Fibroblast of lung (primary cell): ENCODE measurements at places on chromosomes 6 and 20.

DNA sequence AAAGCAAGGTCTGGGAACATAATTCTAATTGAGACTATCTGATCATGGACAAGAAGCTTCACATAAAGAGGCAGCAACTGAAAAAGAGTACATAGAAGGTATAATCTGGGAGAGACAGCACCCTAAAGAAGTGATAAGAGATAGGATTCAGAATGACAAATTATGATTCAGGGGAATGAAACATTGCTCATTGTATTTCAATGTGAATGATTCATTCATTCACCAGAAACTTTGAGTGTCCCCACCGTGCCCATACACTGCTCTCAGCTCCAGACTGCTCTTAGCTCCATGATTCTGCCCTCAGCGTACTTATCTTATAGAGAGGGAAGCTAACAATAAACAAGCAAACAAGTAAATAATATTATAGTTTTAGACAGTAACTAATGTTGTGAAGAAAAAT, 329.3 kb upstream of the IRAK1BP1 start:
- no peak for DNase-seq

- DNase-seq = no peak
Measured at GRCh38 chr6:122145741-122146240, 253.7 kb upstream of the HSF2 start.

DNA sequence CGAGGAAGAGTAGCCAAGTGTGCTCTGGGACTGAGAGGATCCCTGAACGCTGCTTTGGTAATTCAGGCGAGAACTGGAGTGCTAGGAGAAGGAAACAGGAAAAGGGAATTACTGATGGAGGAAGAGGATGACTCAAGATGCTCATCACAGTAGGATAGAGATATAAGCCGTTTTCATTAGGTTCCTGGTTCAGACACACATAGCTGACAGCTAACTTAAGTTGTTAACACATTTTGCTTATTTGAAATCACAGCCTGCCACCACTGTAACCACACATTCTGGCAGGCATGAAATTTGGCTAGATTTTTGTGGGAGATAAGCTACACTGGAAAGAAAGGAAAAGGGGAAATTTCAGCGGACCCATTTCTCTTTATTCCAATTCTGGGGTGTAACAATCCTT, 138.2 kb upstream of the SLC22A16 start:
- no peak for DNase-seq

DNA sequence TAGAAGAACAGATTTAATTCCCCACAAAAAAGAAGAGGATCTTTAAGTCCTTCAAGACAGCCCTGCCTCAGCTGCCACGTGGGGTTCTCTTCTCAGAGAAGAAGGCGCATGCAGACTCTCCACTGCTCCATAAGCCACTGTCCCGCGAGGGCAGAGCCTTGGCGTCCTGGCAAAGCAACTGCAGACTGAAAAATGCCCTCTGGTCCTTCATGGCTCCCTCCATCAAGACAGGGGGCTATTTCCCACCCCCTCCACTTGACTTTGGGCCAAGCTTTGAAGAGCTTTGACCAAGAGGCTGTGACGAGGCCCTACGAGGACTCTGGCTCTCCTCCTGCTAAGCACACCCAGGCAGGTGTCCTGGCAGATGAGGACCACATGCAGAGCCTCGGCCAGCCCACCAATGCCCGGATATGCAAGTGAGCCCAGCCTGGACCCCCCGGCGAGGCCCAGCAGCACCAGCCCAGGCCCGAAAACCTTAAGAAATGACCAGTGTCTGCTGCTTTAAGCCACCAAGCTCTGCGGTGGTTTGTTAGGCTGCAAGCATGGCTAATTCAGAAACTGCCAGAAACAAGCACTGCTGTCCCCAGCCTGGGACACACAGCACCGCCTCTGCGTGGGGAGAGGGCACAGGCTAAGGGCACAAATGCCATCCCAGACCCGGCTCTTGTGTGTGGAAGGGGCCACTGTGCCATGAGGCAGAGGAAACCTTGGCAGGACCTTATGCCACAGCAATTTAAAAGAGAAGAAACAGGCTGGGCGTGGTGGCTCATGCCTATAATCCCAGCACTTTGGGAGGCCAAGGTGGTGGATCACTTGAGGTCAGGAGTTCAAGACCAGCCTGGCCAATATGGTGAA, 16.1 kb downstream of the GMEB2 start:
- DNase-seq = no peak

DNA sequence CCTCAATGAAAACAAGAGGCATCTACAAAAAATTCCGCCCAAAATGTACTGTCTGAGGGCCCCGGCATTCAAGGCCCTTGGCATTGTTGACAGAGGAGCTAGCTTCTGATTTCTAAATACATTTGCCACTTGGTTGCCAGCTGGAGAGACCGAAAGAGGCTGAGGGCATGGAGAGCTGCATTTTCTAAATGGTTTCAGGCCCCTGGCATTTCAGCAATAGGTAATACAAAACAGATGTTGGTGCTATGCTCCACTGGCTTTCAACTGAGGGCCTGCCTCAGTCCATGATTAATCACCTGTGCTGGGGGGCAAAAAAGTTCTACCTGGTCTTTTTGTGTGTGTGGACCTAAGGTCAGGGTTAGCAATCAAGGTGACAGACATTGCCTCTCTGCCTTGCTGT, 79.5 kb upstream of the ISM1 start:
- no peak for DNase-seq

DNA sequence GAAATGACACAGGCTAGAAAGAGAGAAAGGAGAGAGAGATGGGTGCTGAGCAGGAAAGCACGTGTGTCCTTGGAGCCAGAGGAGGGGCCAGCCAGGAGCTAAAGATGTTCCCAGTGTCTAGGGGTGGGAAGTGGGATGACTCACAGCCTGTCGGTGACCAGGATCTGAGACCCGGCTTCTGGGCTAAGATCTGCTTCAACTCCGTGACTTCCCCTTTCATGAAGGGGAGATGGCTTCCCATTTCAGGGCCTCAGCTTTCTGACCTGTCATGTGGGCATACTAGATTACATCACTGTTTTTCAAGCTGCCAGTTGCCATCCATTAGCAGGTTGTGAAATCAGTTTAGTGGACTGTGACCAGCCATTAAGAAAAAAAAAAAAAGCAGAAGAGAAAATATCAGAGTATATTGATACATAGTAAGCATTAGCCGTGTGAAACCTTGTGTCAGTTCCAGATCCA, 5.4 kb downstream of the TGM3 start:
- DNase-seq = no peak

DNA sequence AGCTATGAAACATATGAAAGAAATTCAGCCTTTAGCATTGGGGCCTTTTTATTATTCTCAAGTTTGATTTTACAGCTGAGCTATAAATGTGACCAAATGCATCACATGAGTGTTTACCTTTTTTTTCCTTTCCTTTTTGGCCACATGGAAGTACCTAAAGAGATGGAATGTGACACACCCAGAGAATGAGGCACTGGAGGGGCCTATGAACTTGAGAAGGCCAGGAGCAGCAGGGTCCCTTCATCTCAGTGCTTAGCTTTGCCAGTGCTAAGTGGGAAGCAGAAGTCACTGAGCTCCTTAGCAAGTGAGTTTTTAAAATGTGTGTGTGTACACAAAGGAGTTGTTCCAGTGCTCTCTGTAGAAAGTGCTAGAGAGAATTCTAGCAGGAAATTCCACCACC, 44.7 kb downstream of the RREB1 start:
- DNase-seq = no peak

- no peak for DNase-seq
Measured at GRCh38 chr6:158798311-158798710, 20.9 kb downstream of the EZR start.

DNA sequence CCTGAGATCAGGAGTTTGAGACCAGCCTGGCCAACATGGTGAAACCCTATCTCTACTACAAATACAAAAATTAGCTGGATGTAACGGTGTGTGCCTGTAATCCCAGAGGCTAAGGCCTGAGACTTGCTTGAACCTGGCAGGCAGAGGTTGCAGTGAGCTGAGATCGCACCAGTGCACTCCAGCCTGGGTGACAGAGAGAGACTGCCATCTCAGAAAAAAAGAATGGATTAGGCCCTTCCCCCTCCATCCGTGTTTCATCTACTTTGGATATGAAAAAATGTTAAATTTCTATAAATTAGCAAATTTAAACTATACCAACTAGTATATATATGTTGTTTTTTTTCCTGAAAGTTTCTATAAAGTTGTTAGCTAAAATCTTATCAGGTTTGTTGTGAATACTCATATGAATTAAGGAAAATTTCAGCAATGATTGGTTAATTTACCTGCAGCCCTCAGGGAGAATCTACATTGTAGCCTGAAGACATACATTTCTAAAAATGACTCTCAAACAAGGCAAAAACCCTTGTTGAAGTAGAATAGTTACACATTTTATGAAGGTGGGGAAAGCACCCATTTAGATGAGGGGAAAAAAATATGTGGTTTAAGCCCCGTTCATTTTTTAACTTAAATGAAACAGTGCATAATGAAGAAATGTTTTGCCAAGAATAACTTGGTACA, 120.9 kb downstream of the TIAM2 start:
- no peak for DNase-seq

- no peak for DNase-seq
Measured at GRCh38 chr6:27579973-27580372, 107.1 kb upstream of the ZNF184 start.

DNA sequence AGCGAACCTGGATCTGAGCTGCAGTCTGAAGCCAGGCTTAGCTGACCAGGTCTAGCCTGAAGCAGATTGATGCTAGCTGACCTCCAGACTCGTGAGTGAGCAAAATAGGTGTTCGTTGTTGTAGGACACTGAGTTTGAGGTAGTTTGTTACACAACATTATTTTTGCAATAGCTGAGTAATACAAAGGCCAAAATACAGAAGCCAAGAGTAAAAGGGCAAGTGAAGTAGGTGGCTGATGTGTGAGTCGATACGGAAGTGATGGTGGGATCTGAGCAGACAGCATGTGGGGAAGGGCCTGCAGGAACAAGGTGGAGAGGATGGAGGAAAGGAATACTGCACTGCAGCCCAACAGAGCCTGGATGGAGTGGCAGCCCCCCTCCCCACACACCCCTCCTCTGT, 8.5 kb upstream of the SPATS1 start:
- no peak for DNase-seq

- no peak for DNase-seq
Measured at GRCh38 chr6:38350220-38350619, 289.5 kb downstream of the BTBD9 start.

- DNase-seq = no peak
Measured at GRCh38 chr20:45959126-45959525, 12.9 kb downstream of the ZNF335 start.

DNA sequence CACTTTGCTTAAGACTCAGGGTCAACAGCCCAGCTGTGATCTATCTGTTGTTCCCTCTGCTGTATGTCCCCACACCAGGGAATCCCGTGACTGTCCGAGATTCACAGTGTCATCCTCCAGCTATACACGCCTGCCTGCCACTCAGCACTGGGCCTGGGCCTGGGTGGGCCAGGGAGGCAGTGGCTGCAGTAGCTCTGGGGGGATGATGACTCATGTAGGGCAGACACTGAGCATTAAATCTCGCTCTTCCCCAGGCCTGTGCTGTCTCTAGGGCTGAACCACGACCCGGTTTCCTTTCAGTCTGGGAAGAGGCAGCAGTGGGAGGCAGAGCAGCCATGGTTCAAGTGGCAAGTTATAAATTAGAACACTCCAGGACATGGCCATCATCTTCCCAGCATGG, 173.9 kb downstream of the LRFN2 start:
- no peak for DNase-seq

DNA sequence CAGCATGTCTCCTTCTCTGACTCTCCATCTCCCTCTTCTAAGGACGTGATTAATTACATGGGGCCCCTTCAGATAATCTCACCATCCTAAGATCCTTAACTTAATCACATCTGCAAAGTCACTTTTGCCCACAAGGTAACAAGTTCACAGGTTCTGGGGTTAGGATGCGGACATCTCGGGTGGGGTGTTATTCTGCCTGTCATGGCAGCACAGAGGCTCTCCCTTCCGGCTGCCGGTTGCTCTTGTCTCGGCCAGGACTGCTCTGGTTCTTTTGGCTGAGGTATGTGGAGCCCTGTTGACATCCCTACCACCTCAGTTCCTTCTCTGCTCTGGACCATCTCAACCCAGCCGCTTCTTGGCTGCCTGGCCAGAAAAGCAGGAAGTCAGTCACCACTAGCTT, 4.2 kb upstream of the CST11 start:
- no peak for DNase-seq

GRCh38 chr6:14058029-14058695, 59.4 kb upstream of the CD83 start:
- peak; percentile 49 for DNase-seq

DNA sequence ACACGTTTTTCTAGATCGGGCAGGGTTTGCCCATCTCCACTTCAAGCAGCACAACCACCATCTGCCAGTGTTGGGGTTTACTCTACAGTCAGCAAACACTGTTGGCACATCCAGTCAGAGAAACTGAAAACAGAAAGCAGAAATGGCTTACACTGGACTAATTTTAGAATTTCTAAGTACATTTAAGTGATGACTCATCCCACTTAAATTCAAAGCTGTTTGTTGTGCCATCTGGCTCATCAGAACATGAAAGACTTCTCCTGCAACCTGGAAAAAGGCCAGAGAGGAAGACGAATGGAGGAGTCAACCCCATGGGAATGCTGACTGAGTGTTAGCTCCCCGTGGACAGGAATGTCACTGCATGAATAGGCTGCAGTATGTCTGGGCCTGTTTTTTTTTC, 21.8 kb downstream of the FAM209B start:
- DNase-seq = peak; percentile 95

DNA sequence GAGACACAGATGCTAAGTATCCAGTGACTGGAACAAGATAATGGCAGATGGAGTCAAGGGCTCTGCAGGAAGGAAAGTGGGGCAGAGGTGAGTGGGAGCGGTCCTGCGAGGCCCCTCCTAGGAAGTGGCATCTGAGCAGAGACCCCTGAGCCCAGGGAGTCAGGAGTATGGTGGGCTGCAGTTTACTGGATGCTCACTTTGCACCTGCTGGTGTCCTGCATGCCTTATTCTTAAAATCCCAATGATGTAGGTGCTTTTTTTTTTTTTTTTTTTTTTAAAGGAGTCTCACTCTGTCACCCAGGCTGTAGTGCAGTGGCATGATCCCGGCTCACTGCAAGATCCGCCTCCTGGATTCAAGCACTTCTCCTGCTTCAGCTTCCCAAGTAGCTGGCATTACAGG, 5.6 kb downstream of the CEBPB start:
- DNase-seq = no peak
